ENCODE measurements at places on chromosomes 4 and X.

- no peak for DNase-seq
These were observed 87.2 kb downstream of the IL13RA2 start for GRCh38 chrX:114930227-114930626.

DNA sequence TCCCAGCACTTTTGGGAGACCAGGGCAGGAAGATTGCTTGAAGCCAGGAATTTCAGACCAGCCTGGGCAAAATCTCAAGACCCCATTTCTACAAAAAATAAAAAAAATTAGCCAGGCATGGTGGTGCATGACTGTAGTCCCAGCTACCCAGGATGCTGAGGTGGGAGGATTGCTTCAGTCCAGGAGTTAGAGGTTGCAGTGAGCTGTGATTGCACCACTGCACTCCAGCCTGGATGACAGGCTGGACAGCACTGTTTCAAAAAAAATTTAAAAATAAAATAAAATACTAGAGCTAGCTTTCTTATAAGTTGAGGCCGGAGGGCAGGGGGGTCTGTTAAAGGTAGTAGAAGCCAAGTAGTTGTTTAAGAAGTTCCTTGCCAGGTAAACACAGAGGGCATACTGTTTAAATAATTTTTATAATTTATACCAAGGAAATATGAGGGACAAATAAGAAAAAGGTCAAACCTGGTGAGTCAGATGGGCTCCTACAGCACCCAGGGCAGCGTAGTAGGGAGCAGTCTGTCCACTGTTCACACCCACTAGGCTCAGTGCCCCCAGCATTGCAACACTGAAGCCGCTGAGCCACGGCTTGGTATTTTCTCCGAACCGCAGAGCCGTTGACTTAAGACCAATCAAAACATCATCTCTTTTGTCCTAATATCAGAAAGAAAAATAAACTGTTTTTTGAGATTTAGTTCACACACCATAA lies 17.3 kb downstream of the COQ2 start:
- no peak for DNase-seq

DNA sequence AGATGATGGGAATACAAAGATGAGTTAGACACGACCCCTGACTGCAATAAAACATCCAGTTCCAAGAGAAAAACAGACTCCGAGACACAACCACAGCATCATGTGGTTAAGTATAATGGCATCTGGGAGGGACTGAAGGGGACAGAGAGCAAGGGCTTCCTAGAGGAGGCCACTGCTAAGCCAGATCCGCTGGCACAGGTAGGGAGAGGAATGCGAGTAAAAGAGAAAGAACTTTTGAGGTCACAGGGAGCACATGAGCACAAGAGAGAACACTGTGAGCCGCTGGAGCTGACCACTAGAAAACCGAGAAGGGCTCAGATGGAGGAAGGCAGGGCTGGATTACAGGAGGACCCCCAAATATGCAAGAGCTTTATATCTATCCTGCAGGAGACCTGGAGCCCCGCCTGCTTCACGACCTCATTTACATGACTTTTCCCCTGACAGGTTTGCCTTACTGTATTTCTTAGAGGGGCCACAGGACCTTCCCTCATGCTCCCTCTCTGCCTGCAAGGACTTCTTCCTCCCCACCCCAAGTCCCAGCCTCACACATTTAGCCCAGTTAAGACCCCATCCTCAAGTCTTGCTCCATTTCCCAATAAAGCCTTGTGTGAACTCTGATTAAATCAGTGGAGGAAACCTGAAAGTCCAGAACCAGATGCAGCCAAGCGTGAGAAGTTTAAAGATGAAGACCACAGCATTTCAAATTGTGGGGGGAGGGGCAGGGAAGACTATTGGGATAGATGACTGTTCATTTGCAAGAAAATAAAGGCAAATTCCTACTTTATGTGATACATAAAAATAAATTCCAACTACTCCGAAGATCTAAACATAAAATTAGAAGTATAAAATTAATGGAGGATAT lies 29.6 kb downstream of the MFAP3L start:
- DNase-seq: no peak

- DNase-seq: no peak
These were observed 17.0 kb downstream of the HTT start for GRCh38 chr4:3091464-3091863.

DNA sequence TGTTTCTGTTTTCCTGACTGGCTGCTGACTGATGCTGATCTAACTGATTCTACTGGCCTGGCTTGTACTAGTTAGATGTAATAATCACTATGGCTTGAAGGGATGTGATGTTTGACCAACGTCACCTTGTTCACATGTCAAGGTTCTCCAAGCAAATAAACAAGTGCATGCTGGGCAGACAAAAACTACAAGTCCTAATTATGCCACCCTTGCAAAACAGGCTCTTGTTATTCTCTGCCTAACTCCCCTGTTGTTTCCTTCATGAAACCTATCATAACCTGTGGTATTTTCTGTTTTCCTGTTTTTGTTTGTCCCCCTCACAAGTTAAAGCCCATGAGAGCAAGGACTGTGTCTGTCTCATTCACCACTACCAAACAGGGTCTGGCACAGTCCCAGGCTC lies 146.2 kb downstream of the DCHS2 start:
- no peak for DNase-seq

DNA sequence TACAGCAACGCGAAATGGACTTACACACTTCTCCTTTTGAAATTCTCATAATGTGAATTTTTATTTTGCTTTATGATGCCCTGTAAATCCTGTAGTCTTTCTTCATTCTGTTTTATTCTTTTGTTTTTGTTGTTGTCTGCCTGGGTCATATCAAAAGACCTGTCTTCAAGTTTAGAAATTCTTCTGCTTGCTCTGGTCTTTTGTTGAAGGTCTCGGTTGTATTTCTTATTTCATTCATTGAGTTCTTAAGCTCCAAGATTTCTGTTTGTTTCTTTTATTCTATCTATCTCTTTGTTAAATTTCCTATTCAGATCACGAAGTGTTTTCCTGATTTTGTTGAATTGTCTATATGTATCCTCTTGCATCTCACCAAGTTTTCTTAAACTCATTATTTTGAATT lies 78.1 kb downstream of the GPAT3 start:
- DNase-seq: no peak

- no peak for DNase-seq
These were observed 1.4 kb downstream of the RWDD4 start for GRCh38 chr4:183657564-183657963.
